Activated T-helper 1 cell treated with Interleukin-2 at 50 U/mL for 16 hours (primary cell): ENCODE measurements at places on chromosomes 7 and 10.

DNA sequence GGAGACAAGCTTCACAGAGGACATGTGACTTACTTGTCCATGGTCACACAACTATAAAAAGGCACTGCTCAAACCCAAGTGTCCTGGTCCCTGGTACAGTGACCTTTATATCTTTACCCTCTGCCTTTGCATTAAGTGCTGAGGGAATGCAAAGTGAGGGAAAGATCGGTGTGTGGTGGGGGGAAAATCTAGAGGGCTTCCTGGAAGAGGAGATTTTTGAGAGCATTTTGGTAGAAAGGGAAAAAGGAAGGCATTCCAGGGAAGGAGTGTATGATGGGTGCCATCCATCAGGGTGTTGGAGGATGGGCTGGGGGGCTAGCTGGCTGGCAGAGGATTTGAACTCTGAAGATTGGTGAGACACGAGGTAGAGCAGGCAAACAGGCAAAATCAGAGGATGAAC lies 9.3 kb downstream of the ZNF503 start:
- DNase-seq: no peak

DNA sequence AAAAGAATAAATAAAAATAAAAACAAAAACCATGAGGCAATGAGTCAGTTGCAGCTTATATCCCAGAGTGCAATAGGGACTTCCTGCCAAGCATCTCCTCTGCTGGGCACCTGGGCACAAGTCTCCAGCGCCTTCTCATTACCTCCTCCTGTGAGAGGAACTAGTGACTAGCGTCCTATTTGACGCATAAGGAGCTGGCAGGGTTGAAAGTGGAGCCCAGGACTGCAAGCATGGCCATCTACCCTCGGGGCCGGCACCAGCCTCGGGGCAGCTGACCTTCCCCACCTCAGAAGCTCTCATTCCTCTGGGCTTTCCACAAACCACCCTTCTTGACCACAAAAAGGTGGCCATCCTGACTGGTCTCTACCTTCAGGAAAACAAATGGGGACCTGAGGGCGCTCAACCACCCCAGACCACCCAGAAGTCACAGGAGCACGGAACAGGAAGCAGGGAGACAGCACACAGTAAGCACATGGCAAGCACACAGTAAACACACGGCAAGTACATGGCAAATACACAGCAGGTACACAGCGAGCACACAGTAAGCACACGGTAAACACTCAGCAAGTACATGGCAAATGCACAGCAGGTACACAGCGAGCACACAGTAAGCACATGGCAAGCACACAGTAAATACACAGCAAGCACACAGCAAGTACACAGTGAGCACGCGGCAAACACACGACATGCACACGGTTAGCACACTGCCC lies 19.1 kb downstream of the CTBP2 start:
- no peak for DNase-seq

DNA sequence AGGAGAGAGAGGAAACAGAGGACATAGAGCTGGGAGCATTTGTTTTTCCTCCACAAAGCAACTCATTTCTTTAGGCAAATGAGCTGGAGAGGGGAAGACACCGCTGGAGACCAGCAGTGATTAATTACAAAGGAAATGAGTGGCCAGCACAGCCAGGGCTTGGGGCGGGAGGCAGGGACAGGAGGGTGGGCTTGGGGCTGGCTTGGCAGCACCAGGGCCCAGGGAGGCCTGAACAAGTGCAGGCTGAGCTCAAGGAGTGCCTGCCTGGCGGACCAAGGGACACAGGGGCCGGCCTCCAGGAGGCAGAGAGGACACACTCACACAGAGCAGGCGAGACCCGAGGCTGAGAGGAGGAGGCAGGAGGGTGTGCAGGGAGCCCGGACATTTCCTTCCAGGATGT lies 149.0 kb upstream of the UNC5B start:
- DNase-seq: no peak

- no peak for DNase-seq
Observed at GRCh38 chr10:79560160-79560709, at the start of gene SFTPA2. Gene SFTPA2, minus strand, starts transcription at chr10:79560407. Its CDS starts 924 bp downstream, at chr10:79559483.

GRCh38 chr10:28281726-28282315 lies 21.0 kb downstream of the MPP7 start:
- no peak for DNase-seq

GRCh38 chr10:103551619-103552602 lies 58.4 kb downstream of the NEURL1 start:
- DNase-seq: no peak

GRCh38 chr10:113015201-113015600 lies 65.2 kb downstream of the TCF7L2 start:
- no peak for DNase-seq

GRCh38 chr10:94277450-94277849 lies 85.3 kb downstream of the NOC3L start:
- DNase-seq: no peak

GRCh38 chr10:66981361-66982052 lies 55.7 kb downstream of the LRRTM3 start:
- DNase-seq: no peak

GRCh38 chr10:124008187-124008586 lies 85.2 kb downstream of the CHST15 start:
- no peak for DNase-seq

GRCh38 chr10:61304746-61305145 lies 148.4 kb downstream of the TMEM26 start:
- DNase-seq: no peak

DNA sequence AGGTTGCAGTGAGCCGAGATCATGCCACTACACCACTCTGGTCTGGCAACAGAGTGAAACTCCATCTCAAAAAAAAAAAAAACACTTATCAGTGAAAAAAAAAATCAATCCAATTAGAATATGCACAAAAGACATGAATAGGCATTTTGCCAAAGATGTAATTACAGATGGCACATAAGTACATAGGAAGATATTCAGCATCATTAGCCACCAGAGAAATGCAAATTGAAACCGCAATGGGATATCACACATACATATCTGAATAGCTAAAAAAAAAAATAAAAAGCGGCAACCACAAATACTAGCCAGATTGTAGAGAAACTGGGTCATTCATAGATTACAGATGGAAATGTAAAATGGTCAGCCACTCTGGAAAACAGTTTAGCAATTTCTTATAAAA lies 1310.8 kb downstream of the XPNPEP1 start:
- DNase-seq: no peak
